Smooth muscle cell of the brain vasculature (primary cell): ENCODE measurements at places on chromosomes 2 and 18.
A peak's percentile ranks its signal among the peaks of the same experiment; 100 is the strongest.

- no peak for DNase-seq
These were observed 20.0 kb downstream of the WDFY1 start for GRCh38 chr2:223925106-223925505.

DNA sequence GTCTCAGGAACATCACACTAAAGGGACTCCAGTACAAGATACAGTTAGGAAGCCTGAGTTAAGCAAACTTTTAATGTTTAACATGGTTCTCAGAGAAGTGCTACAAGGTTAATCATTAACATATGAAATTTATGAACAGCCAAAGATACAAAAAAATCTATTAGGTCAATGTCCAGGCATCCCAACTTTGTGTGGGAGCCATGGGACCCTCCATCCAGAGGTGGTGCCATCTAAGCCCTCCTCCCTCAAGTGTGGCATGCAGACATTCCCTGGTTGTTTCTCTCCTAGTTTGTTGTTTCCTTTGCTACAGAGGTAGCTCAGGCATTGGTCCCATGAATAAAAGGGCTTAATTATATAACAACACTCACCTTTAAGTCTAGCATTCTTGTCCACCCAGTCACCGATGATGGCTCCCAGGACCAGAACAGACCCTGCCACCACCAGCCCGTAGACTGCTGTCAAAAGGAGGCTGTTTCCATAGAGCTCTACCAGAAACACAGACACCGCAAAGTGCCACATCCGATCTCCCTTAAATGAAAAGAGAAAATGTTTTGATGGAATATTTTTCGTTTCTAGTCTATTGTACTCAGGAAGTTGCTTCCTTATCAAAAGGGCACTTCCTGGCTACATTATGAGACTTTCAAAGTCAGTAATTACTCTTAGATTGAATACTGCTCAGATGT, 5.7 kb downstream of the SLC40A1 start:
- no peak for DNase-seq

GRCh38 chr2:148338541-148338940, 306.0 kb upstream of the EPC2 start:
- no peak for DNase-seq

DNA sequence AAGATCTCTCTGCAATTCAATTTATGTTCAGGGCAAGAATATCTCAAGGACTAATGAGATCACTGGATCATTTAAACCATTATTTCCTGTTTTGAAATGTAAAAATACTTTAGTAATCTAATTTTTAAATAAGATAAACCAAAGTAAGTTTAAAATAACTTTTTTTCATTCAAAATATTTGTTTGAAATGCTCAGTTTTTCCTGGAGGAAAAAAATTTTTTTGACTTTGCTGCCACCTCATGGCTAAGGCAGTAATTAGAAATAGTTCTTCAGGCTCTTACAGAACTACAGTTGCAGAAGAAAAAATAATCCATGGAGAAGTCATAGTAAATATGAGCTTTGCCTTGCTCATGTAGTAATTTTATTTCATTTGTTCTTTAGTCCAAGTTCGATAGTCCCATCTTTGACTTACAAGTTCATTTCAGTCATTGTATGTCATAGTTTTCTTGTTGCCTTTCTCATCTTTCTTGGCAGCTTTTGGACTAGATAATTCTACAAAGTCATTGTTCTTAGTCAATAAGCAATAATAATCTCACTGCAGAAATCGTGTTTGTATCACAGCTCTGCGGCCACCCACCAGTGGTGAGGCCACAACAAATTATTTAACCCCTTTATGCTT, 127.4 kb downstream of the DPP4 start:
- peak; percentile 7 for DNase-seq

DNA sequence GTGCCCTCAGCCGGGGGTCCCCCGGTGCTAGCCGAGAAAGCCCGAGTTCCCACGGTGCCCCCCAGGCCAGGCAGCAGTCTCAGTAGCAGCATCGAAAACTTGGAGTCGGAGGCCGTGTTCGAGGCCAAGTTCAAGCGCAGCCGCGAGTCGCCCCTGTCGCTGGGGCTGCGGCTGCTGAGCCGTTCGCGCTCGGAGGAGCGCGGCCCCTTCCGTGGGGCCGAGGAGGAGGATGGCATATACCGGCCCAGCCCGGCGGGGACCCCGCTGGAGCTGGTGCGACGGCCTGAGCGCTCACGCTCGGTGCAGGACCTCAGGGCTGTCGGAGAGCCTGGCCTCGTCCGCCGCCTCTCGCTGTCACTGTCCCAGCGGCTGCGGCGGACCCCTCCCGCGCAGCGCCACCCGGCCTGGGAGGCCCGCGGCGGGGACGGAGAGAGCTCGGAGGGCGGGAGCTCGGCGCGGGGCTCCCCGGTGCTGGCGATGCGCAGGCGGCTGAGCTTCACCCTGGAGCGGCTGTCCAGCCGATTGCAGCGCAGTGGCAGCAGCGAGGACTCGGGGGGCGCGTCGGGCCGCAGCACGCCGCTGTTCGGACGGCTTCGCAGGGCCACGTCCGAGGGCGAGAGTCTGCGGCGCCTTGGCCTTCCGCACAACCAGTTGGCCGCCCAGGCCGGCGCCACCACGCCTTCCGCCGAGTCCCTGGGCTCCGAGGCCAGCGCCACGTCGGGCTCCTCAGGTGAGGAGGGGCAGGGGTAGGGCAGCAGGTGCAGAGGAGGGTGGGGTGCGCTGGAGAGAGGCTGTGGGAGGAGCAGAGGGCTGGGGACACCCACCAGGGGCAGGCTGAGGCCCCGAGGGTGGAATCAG, 14.1 kb upstream of the GMPPA start:
- no peak for DNase-seq
